Activated naive CD8-positive, alpha-beta T cell treated with anti-CD3 and anti-CD28 coated beads, Interleukin-2, amount 50 U/mL, for 24 hours (primary cell): ENCODE measurements at places on chromosomes 16 and 17.
A peak's percentile ranks its signal among the peaks of the same experiment; 100 is the strongest.

DNA sequence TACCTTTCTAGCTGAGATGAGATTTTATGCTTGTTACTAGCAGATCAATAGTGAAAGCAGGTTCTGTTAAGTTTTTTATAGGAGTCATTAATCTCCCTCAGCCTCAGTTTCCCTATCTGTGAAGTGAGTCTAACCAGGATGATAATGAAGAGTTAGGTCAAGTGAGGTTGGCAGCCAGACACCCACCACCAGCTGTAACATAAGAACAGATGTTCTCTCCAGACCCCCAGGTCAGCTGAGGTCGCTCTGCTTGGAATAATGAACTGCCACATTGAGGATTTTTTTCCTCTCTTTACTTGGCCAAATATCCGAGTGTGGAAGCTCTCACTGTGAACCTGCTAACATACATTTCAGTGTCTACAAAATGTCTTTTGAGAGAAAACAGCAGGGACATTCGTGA is 389.6 kb downstream of the WWOX start:
- H3K27me3 ChIP-seq, result no peaks in the 10 kb centered on the region
- H3K4me1 ChIP-seq, result no peaks in the 10 kb centered on the region
- no peak overlapping the region for H3K27ac ChIP-seq
- H3K36me3 ChIP-seq, result peaks cover 3% of the 10 kb centered on the region
- no peak overlapping the region for H3K4me3 ChIP-seq

GRCh38 chr16:67184995-67185650 is 1.4 kb upstream of the MATCAP1 start:
- H3K4me1 ChIP-seq, result peaks cover 15% of the 10 kb centered on the region
- peak; percentile 92 for DNase-seq
- H3K36me3 ChIP-seq, result no peaks in the 10 kb centered on the region
- H3K27me3 ChIP-seq, result peaks cover 9% of the 10 kb centered on the region
- H3K4me3 ChIP-seq, result peak overlapping the region; percentile 72

- H3K36me3 ChIP-seq, result no peaks in the 10 kb centered on the region
- no peak for DNase-seq
- H3K4me1 ChIP-seq, result peaks cover 13% of the 10 kb centered on the region
These were observed 11.7 kb upstream of the ST6GALNAC2 start for GRCh38 chr17:76597156-76598003.

- no peaks in the 10 kb centered on the region for H3K36me3 ChIP-seq
- H3K27ac ChIP-seq, result no peak overlapping the region
- no peak for DNase-seq
These were observed 46.9 kb downstream of the ACSM1 start for GRCh38 chr16:20650400-20651166.

DNA sequence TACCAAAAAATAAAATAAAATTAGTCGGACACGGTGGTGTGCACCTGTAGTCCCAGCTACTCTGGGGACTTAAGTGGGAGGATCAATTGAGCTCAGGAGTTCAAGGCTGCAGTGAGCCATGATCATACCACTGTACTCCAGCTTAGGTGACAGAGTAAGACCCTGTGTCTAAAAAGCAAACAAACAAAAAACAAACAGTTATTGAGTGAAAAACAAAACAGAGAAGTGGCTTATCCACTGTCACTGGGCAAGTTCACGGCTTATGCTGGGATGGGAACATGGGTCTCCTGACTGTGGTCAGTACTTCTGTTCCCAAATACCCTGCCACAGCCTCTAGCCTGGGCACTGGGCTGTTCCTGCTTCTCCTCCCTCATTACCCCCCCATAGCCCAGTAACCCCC is 9.5 kb upstream of the GRN start:
- no peak overlapping the region for H3K4me3 ChIP-seq
- no peak overlapping the region for H3K27ac ChIP-seq
- no peaks in the 10 kb centered on the region for H3K36me3 ChIP-seq
- no peaks in the 10 kb centered on the region for H3K27me3 ChIP-seq

DNA sequence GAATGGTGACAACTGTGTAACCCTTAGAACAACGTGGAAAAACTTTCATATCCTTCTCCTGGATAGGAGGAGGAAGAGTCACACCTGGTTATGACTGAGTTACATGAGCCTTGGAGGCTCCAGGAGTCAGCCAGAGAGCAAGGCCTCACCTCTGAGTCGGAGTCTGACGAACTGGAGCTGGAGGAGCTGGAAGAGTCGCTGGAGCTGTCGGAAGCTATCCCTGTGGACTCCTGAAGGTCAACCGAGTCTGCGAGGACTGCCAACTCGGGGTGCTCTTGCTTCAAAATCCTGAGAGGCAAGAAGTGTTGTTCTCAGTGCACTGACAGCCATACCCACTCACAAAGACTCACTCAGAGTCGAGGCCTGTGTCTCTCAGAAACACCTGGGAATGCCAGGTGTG is 6.2 kb downstream of the JMJD6 start:
- peaks cover 81% of the 10 kb centered on the region for H3K36me3 ChIP-seq
- H3K4me3 ChIP-seq, result no peak overlapping the region
- DNase-seq, result no peak
- H3K4me1 ChIP-seq, result peaks cover 67% of the 10 kb centered on the region
- no peak overlapping the region for H3K27ac ChIP-seq

GRCh38 chr16:29158785-29159184 is 173.9 kb downstream of the LAT start:
- DNase-seq, result no peak
- H3K27me3 ChIP-seq, result no peaks in the 10 kb centered on the region
- H3K4me1 ChIP-seq, result peaks cover 33% of the 10 kb centered on the region
- H3K36me3 ChIP-seq, result peaks cover 8% of the 10 kb centered on the region
- no peak overlapping the region for H3K4me3 ChIP-seq
